ENCODE measurements at places on chromosomes 4 and X.

DNA sequence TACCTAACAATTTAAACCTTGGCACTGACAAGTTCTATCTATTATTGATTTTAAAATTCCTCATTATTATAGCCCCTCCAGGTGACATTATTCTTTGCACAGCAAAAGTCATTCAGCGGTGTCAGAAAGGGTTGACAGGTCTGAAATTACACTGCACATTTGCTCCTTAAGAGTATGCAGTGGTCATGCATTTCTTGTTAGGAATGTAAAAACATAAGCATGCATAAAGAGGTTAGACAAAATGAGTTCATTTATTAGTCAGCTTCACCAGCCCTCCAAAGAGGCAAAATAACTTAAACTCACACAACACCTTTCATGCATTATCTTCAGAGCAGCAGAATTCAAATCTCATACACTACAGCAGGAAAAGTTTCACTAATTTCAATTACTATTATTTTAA is 158.8 kb downstream of the HNRNPD start:
- DNase-seq: no peak

DNA sequence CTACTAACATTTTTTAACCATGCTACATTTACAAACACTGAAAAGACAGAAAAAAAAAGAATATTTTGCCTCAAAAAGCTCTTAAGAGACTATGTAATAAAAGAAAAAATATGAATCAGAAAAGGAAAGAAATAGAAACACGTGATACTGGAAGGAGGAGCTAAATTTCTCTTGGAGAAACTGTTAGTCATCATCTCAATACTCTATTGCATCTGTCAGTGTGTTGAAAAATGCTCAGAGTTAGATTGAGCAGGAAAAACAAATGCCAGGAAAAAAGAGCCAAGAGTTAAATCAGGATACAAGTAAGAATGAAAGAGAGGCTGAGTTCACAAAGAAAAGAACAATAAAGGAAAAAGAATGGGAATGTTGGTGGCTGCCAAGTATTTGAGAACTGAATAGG is 2.6 kb downstream of the RAB28 start:
- no peak for DNase-seq

DNA sequence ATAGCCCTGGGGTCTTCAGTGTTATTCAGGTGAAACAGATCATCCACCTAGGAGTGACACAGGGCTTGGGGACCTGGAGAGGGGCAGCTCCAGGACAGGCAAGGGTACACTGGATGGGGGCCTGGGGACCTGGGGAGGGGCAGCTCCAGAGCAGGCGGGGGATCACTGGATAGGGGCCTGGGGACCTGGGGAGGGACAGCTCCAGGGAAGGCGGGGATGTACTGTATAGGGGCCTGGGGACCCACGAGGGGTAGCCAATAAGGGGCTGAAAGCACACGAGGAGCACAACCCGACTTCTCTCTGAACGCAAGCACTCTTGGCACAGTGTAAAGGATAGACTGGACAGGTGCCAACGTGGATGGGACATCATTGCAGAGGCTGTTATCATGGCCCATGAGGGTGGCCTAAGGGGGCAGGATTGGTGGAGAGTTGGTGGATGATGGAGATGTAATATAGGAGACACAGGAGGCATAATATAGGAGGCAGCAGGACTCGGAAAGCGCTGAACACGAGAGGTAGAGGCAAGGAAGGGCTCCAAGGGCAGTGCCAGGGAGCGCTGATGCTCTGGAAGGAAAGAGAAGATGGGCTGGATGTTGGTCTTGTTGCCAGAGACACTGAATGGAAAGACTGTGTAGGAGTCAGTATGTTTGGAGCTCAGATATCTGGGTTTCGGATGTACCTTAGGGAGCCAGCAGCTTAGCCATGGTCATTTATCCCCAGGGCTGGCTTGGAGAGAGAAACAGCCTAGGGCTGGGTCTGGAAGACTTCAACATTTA is 37.9 kb upstream of the FGFBP2 start:
- no peak for DNase-seq

DNA sequence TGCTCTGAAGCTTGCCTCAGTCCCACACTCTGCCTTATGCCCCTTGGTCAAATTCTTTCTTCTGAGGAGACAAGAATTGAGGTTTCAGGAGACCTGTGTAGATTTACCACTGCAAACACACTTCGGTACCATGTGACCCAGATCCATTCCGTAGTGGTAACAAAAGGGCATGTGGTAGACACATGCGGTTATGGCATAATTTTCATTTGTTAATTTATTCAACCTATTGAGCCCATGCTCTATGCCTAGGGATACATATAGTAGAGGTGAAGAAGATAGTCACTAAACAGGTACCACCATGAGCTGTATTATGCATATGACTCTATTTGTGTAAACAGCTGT is 190.9 kb downstream of the NDST4 start:
- DNase-seq: no peak

DNA sequence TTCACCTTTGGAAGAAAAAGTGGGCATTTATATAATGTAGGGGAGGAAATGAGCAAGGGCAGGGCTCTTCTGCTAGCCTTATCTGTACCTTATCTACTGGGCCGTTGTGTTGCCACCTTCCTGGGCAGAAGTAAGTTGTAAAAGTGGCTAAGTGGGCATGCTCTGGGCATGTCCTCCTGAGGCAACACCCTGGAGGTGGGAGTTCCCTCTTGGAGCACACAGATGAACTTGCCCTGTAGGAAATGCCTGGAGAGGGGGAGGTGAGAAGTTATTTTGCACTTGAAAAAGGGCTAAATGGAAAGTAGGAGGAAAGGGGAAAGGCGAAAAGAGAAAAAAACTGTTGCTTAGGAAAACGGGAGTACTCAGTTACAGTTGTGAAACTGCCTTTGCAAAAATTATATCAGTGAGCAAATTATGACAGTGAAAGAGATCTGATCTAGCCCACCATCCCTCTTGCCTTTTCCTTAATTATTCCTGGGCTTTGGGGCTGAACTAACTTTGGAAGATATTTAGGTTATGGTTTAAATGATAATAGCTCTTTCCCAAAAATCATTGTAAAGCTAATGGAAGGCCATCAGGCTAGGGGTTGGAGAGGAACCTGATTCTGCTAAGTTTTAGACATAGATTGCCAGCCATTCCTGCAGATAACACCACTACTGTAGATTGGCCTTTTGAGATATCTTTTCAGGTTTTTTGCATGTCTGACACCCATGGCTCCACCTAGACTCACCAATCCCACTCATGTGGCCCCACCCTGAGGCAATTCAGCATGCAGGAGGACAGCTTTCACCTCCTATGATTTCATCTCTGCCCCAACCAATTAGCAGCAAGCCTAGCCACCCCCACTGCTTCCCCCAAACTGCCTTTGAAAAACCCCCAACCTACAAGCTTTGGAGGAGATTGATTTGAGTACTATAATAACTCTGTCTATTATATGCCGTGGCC is 20.5 kb upstream of the ZNF81 start:
- DNase-seq: no peak

DNA sequence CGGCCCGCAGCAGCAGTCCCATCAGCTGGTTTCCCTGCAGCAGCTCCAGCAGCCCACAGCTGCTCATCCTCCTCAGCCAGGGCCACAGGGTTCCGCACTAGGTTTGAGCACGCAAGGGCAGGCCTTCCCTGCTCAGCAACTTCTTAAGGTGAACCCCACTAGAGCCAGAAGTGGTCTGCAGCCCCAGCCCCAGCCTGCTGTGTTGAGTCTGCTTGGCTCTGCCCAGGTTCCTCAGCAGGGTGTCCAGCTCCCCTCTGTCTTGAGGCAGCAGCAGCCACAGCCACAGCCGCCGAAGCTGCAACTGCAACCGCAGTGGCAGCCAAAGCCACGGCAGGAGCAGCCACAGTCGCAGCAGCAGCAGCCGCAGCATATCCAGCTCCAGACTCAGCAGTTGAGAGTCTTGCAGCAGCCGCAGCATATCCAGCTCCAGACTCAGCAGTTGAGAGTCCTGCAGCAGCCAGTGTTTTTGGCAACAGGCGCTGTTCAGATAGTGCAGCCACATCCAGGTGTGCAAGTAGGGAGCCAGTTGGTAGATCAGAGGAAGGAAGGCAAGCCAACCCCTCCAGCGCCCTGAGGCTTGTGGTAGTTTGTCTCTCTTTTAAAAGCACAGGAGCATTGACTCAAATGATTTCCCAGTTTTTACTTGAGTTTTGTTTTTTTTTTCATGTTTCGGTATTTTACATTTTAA is 4.6 kb downstream of the SUPT20HL1 start:
- no peak for DNase-seq

DNA sequence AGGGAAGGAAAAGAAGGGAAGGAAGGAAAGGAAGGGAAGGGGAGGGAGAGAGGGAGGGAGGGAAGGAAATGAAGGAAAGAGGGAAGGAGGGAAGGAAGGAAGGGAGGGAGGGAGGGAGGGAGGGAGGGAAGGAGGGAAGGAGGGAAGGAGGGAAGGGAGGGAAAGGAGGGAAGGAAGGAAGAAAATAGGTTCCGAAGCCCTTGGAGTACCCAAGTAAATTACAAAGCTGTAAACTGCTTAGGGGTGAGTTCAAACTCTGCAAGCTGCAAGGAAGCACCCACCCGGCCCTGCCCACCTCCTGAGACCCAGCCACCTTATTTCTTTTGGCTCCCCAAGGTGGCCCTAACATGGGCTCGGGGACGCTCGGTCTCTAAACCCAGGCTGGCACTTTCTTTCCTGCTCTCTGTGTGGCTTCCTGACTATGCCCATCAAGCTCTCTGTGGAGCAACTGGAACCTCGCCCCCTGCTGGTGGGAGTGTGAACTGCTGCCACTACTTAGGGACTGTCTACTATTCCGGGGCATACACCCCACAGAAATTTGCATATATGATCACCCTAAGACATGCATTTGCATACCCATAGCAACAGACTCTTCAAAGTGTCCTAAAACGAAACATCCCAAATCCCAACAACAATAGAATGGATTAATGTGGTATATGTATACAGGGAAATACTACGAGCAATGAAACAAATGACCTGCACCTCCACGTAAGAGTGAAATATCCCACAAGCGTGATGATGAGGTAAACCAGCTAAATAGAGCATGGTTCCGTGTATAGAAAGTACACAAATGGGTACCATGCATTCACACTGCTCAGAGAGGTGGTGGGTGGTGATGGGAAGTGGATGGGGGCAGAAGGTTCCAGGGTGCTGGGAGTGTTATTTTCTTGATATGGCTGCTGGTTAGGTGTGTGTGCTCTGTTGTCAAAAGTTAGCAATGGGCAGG is 151.7 kb upstream of the TBL1X start:
- DNase-seq: peak; percentile 83

DNA sequence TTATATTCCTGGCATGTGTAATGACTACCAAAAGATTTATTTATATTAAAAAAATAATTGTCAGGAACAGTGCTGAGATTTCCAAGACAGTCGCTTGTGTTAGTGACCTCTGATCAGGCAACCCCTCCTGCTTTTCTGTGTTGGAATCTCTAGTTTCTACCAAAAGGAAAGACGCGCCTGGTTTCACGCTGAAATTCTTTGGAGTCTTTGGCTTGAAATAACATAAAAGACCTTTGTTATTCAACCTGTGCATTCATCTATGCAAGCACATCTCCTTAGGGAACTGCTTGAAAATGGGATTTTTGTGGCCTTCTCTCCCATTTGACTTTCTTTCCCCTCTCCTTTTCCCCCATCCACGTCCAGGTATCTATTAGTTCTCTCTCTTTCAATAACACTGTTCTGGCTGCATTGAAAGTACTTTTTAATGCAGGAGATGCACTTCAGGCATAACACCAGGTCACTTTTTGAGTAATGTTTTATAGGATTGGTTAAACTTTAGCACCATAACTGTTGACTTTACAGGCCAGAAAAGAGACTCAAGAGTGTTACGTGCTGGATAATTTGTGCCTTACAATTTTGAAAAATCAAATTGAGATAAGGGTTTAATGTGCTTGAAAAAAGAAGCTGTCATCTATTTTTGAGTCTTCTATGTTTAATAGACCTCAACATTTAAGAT is 172.7 kb downstream of the GPAT3 start:
- no peak for DNase-seq

GRCh38 chrX:153669174-153669890 is 4.3 kb downstream of the PNCK start:
- DNase-seq: peak; percentile 43

GRCh38 chr4:68476191-68476590 is 28.9 kb downstream of the TMPRSS11E start:
- no peak for DNase-seq

- no peak for DNase-seq
Observed at GRCh38 chrX:128891554-128891953, 631.7 kb downstream of the SMARCA1 start.

DNA sequence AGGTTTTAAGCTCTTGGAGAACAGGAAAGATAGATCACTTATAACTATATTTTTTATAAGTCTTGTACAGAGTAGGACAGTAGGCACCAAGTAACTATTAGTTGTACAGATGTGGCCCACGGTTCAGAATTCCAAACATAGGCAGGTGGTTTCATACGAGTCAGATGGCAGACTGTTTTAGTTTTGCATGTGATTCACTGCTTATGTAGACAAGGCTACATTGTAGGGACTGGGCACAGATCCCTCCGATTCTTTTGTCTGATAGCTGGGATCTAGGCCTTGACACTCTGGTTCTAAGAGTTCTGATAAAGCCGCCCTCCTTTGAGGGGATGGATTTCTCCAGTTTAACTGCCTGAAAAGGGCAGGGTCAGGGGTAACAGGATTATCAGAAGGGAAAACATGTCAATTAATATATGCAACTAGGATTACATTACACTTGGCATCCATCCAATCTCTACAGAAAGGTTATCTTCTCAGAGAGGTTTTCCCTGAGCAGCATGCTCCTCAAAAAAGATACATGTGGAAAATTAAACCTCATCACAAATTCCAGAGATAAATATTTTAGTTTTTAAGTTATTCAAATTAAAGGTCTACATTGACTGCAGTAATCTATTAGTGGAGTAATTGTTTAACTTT is 87.8 kb downstream of the SPRY1 start:
- no peak for DNase-seq

GRCh38 chr4:168019921-168020320 is 72.4 kb upstream of the ANXA10 start:
- no peak for DNase-seq

- peak; percentile 56 for DNase-seq
Observed at GRCh38 chr4:185470501-185471195, 885 bp downstream of the CCDC110 start.

- no peak for DNase-seq
Observed at GRCh38 chr4:6437826-6438238, 34.6 kb downstream of the PPP2R2C start.

DNA sequence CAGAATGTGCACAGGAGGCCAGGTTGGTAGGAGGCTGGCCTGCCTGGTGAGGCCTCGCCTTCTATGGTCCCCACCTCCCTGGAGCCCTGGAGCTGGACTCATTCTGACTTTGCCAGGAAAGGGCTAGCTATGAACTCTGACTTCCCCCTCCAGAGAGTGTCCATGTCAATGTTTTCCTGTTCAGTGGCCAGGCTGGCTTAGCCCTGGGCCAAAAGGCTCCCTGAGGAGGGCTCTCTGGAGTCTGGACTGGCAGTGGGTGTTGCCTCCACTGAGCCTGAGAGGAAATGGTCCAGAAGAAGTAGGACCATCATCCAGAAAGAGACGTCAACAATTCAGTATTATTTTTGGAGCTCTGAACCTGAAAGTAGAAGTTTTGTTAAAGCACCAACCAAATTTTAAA is 178.7 kb downstream of the CHIC2 start:
- no peak for DNase-seq

GRCh38 chr4:15343000-15343399 is 84.8 kb upstream of the C1QTNF7 start:
- no peak for DNase-seq

- no peak for DNase-seq
Observed at GRCh38 chrX:17606231-17606630, 131.1 kb upstream of the SCML1 start.

Data from activated CD4-positive, alpha-beta memory T cell treated with anti-CD3 and anti-CD28 coated beads for 36 hours (primary cell).